ENCODE measurements at places on chromosomes 6 and 20. TPM values are rescaled to one million over a fixed set of nuclear protein-coding genes. Genes with fewer than 3 reads are reported as not detected.

The ADGB gene
- polyA plus RNA-seq = not detected

The TCF15 gene
- 5.3 TPM for polyA plus RNA-seq

- DNase-seq = no peak
These were observed 259.6 kb upstream of the PLN start for GRCh38 chr6:118288355-118289124.

The KIFC1 gene
- polyA plus RNA-seq = 18.0 TPM

The OGFR gene
- 14.7 TPM for polyA plus RNA-seq

DNA sequence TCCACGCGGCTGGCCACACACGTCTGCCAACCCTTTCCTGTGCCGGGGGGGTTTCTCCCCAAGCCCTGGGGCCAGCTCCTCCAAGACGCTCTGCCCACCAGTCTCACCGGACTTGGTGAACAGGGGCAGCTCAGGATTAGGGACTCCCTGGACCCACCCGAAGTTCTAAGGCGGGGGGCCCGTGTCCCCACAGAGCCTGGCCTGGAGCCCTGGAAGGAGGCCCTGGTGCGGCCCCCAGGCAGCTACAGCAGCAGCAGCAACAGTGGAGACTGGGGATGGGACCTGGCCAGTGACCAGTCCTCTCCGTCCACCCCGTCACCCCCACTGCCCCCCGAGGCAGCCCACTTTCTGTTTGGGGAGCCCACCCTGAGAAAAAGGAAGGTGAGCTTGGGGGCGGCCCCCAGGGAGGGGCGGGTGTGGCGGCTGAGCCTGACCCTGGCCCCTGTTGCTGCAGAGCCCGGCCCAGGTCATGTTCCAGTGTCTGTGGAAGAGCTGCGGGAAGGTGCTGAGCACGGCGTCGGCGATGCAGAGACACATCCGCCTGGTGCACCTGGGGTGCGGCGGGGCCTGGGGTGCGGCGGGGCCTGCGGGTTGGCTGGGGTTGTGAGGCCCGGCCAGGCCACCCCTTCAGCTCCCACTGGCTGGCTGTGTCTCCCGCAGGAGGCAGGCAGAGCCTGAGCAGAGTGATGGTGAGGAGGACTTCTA lies 2.3 kb downstream of the SLC2A4RG start:
- DNase-seq = no peak

DNA sequence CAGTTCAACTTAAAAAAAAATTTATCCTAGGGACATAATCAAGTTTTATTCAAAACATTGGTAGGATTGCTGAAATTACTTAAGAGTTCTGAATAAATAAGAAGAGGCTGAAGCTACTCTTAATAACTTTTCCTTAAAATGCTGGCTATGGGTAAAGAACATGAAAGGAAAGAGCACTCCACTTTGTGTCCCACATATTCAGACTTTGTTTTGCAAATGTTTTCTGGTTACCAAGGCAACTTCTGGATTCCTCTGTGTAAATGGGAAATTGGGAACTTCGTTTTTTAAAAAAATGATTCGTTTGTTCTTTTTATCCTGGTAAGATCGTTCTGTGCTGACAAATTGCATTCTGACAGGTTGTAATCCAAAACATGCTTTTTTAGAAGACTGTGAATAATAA lies 115.0 kb downstream of the KIF6 start:
- peak; percentile 86 for DNase-seq

DNA sequence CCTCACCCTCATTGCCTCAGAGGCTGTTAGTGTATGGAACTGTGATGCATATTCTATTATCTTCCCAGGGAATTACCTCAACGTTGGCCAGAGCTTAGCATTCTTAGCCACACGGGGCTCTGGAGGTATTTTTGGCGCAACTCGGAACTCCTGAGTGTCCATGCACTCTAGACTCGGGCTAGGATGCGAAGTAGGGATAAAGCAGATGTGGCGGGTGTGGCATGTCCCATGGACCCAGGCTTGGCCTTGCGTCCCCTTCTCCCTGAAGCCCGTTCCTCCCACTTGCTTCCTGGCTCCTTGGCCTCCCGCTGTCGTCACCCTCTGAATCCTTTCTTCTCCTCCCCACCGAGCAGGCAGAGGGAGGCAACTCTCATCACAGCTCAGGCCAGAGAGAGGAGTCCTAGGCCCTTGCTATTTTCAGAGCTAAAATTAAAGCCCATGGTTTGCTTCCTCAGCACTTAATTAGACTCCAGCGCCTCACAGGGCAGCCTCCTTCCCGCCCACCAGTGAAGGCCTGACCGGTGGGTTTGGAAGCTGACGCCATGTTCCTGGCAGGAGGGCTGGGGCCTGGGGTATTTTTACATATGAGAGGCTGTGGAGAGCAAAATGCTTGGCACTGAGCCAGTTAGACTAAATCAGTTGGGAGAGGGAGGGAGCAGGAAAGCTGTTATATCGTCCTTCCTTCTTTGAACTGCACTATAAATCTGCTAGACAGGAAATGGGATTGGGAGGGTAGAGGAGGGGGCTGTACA lies 138.7 kb downstream of the FOXO3 start:
- no peak for DNase-seq

The PRSS16 gene
- 0.27 TPM for polyA plus RNA-seq

The BPIFA1 gene
- polyA plus RNA-seq = not detected

- DNase-seq = no peak
These were observed 50.9 kb upstream of the CCDC28A start for GRCh38 chr6:138722425-138723371.

All from forelimb muscle (tissue), 1 donor.